ENCODE measurements at places on chromosomes 1 and 21.

- peak; percentile 57 for DNase-seq
These were observed 56.8 kb downstream of the ZBTB17 start for GRCh38 chr1:15918962-15919715.

DNA sequence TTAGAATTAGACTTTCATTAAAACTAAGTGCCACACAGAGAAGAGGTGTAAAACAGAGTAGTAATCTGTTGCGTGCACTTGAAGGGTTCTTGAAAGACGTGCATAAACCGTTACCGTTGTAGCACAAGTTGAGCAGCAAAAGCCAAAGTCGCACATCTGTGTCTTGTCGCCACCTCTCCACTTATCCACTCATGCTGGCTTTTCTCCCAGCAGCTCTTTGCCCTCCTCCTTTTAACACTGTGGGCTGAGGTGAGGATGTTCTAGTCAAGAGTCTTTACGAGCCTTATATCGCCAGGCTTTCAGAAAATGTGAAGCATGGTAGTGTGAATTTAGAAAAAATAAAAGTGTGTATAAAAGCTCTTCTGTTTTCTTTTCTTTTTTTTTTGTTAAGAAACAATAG is 48.0 kb downstream of the NR5A2 start:
- no peak for DNase-seq

GRCh38 chr1:71047635-71048607 is at the start of gene PTGER3:
PTGER3 (minus strand) TSS chr1:71047816; CDS start chr1:71047577, 239 bp downstream.
- DNase-seq = peak; percentile 32

DNA sequence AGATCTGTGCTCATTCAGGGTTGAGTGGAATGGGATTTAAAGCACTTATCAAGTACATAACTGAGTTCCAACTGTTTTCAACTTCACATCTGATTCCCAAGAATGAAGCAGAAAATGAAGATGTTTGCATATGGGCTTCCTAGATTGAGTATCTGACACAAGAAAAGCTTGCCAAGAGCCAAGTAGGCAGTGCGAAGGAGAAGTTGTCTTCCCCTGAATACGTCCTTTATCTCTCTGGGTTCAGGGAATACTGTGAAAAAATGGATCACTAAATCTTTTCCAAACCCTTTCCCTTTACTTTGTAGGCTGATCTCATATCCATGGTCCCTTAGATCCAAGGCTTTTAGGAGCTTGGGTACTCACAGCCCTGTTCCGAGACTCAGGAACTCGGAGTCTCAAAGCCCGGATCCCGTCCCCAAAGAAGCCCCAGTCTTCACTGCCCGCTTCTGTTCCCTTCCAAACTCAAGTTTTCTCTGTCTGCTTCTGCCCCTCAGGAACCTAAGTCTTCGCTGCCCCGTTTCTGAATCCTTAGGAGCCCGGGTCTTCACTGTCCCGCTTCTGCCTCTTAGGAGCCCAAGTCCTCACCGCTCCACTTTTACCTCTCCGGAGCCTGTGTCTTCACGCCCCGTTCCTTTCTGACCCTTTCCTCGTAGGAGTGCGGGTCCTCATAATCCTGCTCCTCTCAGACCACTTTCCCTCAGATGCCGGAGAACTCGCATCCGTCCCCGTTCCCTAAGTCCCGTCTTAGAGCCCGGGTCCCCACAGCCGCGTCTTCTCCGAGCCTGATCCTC is 616 bp downstream of the TAF12 start:
- no peak for DNase-seq

DNA sequence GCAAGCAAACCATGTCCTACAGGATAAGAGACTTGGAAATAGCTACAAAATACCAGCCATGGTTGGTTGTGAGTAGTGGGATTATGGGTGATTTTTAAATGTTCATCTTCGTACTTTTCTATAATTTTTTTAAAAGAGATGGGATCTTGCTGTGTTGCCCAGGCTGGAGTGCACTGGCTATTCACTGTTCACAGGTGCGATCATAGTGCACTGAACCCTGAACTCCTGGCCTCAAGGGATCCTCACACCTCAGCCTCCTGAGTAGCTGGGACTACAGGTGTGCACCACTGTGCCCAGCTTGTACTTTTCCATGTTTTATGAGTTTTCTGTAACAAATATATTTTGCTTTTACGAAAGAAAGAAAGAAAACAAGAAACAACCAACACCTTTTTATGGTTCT is 224.2 kb downstream of the FOXD2 start:
- no peak for DNase-seq

DNA sequence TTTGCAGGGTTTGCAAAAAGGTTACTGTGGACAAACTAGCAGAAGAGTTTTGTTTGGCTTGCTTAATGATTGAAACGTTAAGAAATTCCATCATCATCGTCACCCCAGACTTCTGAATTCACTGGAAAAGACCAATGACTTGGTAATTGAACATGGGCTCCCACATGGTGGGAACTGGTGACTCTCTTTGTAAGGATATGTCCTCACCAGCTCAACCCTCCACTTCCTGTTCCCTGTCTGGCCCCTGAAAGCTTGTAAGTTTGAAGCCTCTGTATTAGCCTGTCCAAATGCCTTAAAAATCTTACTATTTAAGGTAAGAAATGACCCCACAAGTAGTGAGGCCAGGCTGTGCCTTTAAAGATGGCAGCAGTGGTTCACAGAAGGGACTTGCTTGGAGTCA is 9.7 kb downstream of the SYT6 start:
- no peak for DNase-seq

- no peak for DNase-seq
These were observed 124.9 kb downstream of the DMRTB1 start for GRCh38 chr1:53583868-53584776.

DNA sequence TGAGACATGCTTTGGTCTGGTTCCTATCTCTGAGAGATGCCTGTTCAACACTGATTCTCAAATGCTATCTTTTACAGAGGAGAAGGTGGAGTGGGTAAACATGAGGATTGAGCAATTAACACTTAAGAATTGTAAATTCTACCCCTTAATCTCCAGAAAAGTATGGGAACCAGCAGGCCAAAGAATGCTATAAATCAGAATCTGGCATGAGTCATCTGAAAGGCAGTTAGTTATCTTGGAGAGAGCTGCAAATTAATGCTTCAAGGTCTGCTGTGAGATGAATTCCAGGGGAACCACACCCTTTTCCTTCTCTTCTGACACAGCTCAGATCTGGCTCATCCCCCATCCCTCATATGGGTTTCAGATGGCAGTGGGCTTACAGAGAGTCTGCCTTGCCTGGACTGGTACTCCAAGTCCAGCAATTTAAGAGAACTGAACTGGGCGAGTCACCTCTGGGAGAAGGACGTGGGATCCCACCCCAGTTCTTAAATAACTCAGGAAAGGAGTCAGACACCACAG is 5.2 kb downstream of the S100A10 start:
- DNase-seq = no peak

- no peak for DNase-seq
These were observed 207.4 kb downstream of the PDE4B start for GRCh38 chr1:66000033-66000637.

GRCh38 chr1:211843018-211843417 is 12.5 kb upstream of the LPGAT1 start:
- DNase-seq = no peak

DNA sequence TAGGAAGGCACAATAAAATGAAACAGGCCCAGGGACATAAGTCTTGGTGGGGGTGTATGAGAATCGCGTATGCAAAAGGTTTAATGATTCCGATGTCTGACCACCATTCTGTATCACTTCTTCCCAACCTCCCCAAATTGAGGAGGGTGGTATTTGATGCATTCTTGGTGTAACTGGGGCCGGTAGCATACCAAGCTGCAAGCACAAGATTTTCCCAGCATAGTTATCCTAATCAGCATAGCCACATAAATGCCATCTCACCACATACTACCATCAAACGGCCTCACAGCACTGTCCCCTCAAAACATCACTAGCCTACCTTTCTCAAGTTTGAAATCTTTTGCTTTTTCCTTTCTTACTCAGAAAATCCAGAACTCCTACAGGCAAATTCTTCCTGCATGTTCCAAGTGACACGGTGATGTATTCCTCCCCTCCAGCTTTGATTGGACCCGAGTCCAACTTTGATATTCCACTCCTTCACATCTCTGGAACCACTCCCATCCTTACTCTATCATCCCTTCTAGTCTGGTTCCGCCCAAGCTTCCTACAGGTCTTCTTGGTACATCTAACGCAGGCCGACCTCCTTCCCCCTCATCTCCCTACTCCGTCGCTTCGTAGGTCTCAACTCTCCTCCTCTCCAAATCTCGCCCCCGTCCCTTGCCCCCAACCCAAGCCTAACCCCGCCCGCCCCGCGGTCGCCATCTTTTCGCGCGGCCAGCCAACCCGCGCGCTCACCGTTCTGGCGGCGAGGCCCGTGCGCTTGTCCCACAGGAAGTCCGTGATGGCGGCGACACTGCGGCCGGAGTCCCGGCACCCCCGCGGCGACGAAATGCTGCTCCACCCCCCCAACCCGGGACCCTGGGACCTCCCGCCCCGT is 600 bp downstream of the CLK2 start:
- no peak for DNase-seq

- DNase-seq = no peak
These were observed 51.2 kb upstream of the RGS7 start for GRCh38 chr1:241408170-241408569.

GRCh38 chr1:59026472-59026948 is 242.7 kb upstream of the JUN start:
- no peak for DNase-seq

- no peak for DNase-seq
These were observed 2.2 kb upstream of the BCL9 start for GRCh38 chr1:147539122-147539575.

GRCh38 chr1:183932412-183932811 is 105.1 kb downstream of the COLGALT2 start:
- no peak for DNase-seq

DNA sequence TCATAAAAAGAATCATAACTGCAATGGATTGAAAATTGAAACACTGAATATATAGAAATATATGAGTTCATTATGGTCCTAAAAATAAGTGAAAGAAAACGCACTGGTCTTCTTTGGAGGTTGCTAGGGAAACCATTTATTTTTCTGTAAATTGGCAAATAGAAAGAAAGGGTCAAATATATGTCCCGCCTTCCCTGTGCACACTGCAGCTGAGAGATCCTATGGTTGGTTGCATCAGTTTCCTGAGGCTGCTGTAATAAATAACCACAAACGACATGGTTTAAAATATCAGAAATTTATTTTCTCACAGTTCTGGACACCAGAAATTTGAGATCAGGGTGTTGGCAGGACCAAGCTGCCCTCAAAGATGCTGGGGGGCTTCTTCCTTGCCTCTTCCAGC is 35.0 kb downstream of the CA6 start:
- no peak for DNase-seq

DNA sequence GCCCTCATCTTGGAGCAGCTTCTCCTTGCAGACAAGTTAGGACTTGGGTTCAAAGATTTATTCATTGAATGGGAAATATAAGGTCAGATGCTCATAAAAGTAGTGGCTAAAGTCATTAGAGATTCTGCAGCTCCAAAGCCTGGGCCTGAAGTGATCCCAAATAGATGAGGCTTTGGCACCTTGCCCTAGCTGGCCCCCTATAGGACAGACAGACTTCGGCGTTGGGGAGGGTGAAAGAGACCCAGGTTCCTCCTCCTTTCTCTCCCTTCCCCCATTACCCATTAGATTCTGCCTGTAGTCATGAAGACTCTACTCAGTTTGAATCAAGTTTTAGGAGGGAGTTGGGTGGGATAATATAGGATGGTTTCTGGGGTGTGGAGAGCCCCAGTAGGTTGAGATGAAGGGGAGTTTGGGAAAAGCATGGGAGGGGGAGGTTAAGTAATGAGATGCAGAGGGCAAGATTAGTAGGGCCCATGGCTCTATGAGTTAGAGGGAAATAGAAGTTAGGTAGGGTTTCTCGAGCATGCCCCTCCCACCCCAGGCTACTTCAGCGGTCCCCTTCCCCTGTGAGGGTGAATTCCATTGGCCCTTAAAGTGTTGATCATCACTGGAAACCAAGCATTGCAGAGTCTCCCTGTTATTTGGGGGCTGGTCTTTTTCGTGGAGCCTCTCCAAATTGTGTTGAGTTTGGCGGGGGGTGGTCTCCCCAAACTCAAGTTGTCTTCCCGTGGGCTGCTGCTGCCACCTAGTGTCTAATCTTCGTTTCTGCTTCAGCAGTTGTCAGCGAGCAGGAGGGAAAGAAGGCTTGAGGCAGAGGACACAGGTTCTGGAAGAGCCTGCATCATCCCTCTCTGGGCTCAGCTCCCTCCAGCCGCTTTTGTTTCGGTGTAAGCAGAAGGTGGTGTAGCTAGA is 2.1 kb upstream of the AHDC1 start:
- DNase-seq = peak; percentile 71

- no peak for DNase-seq
These were observed 1317.7 kb downstream of the MRPL39 start for GRCh38 chr21:24289539-24289938.

GRCh38 chr1:15934211-15935055 is 41.5 kb downstream of the ZBTB17 start:
- DNase-seq = no peak

GRCh38 chr1:244097523-244098405 is 46.7 kb downstream of the ZBTB18 start:
- no peak for DNase-seq

DNA sequence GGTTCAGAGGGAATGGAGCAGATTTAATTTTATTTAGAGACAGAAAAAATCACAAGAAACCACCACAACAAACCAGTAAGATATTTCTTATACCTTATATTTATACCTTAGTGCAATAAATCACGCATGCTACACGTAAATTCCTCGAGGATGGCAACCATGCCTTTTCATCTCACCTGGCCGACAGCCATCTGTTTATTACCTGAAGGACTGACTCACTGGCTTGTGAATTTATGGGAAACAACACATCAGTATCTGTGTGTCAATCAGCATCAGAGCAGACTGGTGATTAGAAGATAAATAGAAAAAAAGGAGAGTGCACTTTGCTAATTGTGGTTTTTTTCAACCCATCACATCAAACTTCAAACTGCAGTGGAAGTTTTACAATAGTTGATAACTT is 58.4 kb downstream of the S1PR1 start:
- DNase-seq = no peak

GRCh38 chr1:2460203-2460602 is 15.9 kb upstream of the PLCH2 start:
- no peak for DNase-seq

GRCh38 chr1:97603776-97604175 is 317.1 kb downstream of the DPYD start:
- no peak for DNase-seq

GRCh38 chr1:87464022-87464490 is 135.4 kb downstream of the LMO4 start:
- no peak for DNase-seq

- no peak for DNase-seq
These were observed 43.5 kb downstream of the RRAGC start for GRCh38 chr1:38815903-38816627.

All from CD4-positive, alpha-beta T cell treated with Interleukin-4 for 1 hour (primary cell).